ENCODE measurements at places on chromosomes 13 and 19.
A peak's percentile ranks its signal among the peaks of the same experiment; 100 is the strongest.

DNA sequence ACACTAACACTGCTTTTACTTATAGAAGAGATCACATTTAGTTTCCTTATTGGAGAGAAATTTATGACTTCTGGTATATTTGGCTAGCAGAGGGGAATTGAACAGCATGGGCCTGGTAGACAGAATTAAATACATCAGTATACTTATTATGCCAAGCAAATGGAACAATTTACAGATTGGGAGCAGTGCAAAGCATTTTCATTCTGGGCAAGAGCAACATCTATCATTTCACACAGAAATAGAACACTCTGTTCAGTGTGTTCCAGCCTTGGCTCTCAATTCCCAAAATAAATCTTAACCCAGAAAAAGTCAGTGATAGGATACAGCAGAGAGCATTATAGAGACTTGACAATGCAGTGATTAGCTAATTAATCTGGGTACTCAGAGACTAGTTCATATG lies 604.0 kb upstream of the SLITRK6 start:
- DNase-seq: no peak

GRCh38 chr19:36160821-36161596 lies 8.8 kb upstream of the COX7A1 start:
- DNase-seq: no peak

DNA sequence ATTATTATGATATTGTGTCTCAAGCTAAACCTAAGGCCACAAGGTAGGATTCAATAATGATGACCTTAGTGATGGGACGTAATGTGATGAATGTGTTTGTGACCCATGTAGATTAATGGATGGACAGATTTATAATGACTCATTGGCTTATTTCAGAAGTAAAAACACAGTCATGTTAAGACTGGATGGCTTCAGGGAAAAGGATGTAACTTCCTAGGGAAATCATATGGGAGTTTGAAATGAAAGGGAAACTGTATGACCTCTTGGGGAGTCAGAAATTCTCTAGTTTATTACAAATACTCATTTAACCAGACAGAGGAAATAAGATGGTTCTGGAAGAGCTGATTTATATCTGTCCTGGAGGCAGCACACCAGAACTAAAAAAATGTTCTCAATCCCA lies 2.9 kb downstream of the EDNRB start:
- no peak for DNase-seq

DNA sequence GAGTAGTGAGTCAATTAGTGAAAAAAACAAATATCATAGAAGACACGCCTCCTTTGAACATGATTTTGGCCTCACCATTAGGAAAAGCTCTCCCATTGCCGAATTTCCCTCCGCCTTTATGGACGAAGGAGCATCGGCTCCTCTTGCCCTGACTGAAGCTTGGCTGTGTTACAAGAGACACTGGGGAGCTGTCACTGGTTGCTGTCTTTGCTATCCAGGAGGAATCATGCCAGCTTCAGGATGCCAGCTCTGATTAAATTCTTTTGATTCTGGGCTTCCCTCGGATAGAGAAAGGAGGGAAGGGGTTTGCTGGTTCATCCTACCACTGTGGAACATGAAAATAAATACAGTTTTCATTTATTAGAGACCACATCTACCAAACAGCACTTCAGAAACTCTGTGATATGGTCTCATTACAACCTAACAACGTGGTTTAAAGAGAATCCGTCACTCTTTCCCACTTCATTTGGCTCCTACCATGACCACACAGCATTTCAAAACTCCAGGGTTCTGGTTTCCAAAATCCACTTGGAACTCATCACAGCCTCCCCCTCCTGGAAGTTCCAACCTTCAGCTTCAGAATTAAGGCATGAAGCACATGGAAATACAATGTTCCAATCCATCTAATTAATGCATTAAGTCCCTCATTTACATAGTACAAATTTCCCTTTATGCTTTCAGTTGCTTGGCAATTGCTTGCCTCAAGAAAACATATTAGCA lies 446.0 kb downstream of the EFNB2 start:
- no peak for DNase-seq

DNA sequence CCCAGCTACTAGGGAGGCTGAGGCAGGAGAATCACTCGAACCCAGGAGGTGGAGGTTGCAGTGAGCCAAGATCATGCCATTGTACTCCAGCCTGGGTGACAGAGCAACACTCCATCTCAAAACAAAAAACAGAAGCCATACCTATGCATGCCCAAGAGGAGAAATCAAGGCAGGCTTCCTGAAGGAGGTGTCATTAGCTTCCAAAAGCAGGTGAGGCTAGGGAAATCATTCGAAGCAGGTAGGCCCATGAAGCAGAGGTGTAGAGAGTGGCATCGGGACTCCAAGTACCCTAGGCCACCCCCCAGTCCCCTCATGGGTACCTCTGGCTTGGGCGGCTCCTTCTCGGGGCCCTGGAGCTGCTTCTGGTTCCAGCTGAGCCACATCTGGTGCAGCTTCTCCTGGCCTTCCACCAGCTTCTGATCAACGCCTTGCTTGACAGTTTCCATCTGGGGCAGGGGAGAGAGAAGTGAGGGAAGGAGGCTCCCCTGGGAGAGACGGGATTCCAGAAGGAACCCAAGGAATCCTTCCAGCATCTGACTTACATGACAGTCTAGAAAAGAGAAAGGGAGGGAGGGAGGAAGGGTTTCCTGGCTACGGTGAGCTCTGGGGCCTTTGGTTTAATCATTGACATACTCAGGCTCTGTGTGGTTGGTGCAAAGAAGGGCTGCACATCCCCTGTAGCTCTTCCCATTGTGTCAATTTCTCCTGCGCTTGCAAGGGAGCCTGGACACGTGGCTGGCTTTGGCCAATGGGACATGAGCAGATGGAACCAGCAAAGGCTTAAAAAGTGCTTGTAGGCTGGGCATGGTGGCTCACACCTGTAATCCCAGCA lies 13.1 kb upstream of the TICAM1 start:
- no peak for DNase-seq

DNA sequence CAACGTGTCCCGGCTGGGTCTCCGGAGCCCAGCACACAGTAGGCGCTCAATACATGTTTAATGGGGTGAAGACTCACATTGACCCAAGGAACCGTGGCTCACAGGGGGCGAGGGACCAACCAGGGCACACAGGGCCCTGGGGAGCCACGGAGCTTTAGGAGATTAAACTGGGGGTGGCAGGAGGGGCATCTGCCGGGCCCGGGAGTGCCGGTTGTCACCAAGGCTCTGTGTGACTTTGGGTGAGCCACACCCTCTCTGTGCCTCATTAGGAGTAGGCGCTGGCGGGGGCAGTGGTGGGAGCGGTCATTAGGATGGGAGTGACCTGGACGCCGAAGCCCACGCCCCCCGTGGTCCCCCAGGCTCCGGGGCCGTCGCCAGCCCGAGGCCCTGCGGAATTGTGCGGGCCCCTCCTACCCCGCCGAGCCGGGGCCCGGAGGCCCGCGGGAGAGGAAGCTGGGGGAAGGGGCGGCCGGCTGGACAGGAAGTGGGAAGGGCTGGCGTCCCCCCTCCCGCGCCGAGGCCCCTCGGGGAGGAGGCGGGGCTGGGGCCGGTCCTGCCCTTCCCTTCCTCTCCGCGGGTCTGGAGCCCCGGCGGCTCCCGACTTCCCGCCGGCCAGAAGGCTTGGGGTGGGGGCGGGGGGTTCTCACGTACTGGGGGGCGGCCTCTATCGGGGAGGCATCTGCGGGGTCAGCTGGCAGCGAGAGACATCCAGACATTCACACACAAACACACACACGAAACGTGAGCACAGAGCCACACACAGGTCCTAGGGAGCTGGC lies 1.8 kb upstream of the SSBP4 start:
- peak; percentile 75 for DNase-seq

- DNase-seq: peak; percentile 45
Measured at GRCh38 chr19:47446534-47447469, 24.9 kb downstream of the SLC8A2 start.

DNA sequence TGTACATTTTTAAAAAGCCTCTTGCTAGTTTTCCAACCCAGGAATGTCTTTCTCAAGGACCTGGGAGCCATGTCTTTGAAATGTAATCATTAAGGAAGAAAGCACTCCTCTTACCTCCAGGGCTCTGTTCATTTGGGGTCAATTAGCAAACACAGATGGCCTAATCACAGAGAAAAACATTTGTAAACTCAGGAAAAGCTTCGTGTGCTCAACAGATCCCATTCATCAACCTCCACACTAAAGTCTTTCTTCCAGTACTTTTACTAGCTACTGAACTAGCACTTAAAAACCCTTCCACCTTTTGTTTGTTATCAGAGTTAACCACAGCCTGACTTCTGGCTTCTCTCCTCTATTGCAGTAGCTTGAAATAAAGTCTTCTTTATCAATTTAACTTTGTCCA lies 441.4 kb downstream of the PCDH20 start:
- no peak for DNase-seq

GRCh38 chr19:48147597-48148175 lies 22.5 kb downstream of the LIG1 start:
- no peak for DNase-seq

DNA sequence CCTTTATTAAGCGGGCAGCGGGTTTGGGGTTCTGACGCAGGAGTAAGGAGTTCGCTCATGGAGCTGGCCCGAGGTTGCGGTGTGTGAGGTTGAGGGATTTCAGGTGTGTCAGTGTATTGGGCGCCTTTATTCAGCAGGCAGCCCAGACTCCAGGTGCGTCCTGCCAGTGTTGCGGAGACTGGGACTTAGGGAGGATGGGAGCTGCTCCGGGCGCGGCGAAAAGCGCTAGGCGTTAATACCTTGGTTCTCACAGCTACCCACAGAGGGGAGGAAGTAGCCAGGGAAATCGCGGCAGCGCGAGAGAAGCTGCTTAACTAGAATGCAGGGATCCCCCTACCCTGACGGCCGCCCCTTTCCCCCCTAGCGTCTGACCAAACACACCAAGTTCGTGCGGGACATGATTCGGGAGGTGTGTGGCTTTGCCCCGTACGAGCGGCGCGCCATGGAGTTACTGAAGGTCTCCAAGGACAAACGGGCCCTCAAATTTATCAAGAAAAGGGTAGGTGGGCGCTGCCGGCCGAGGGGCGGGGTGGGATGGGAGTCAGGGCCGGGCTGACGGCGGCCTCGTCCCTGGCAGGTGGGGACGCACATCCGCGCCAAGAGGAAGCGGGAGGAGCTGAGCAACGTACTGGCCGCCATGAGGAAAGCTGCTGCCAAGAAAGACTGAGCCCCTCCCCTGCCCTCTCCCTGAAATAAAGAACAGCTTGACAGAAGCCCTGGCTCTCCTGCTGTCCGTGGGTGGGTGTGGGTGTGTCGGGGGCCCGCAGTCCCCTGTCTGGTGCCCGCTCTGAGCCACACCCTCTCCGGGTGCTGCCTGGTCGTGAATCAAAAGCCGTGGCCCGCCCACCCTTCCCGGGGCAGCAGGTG lies 1.1 kb downstream of the RPL36 start:
- DNase-seq: no peak

- peak; percentile 9 for DNase-seq
Measured at GRCh38 chr19:2426611-2427428, 566 bp downstream of the TIMM13 start.

- no peak for DNase-seq
Measured at GRCh38 chr13:105412171-105412570, 1123.3 kb downstream of the EFNB2 start.

DNA sequence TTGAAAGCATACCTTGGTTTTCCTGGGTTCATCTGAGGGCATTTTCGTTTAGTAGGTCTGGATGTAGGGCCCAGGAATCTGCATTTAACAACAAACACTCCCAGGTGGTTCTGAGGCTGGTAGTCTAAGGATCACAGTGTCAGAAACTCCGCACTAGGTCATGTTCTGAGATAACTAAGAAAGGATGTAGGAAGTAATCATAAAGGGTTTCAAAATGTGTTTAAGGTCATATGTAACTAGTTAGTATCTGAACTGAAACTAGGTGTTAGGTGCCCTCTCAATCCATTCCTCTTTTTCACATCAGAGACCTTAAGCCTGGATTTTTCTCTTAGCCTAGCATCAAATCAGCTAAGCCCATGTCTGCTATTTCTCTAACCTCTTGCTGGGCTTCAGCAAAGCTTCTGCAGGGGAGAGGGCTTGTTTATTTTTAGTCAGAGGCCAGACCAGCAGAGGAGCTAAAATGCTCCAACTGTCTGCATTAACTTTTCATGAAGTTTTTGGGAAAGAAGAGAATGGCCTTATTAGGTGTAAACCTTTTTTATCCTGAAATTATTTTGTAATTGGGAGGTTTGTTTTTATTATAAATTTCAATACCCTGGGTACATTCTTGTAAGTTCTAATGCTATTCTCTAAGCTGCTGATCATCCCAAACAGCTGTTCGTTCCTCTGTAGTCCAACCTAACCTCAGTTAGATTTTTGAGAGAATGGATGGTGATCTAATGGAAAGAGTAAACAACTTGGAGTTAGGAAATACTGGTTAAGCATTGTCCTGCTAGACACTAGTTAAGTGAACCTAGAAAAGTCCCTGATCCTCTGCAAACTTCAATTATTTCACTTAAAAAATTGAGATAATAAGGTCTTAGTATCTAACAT lies 262.8 kb upstream of the RFC3 start:
- no peak for DNase-seq

DNA sequence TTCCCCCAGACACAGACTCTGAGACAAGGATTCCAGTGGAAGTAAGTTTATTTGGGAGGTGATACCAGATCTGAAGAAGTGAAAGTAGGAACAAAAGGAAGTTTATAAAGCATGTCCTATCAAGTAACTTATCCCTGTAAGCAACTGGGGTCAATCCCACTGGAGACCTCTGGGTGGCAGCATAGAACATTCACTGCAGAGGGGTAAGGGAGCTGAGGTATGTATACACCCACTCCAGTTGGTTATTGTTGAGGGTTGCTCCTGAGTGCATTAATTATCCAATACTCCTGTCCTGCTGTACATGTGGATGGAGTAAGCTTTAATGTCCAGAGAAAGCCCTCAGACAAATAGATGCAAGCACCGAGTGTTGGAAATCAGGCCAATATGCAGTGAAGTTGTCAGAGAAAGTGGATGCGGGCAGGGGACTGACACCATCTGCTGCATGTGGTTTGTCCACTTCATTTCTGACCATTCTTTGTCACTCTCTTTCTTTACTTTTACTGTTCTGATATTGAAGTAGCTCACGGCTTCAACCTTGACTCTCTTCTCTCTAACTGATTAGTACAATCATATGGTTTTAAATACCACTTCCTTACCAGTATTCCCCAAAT lies 46.7 kb downstream of the NOTCH3 start:
- DNase-seq: peak; percentile 66

GRCh38 chr13:23696610-23697009 lies 126.4 kb downstream of the TNFRSF19 start:
- no peak for DNase-seq

DNA sequence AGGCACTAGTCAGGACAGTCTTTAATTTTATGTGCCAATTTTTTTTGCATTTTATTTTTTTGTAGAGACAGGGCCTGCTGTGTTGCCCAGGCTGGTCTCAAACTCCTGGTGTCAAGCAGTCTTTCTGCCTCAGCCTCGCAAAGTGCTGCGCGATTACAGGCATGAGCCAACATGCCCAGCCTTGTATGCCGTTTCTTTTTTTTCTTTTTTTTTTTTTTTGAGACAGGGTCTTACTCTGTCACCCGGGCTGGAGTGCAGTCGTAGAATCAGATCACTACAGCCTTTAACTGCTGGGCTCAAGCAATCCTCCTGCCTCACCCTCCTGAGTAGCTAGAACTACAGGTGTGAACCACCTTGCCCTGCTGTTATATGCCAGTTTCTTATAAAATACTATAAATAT lies 26.4 kb downstream of the BORA start:
- no peak for DNase-seq

GRCh38 chr19:44643605-44644401 lies at the start of gene PVR:
PVR (plus strand) TSS chr19:44643910; CDS start chr19:44644097, 187 bp downstream.
- DNase-seq: peak; percentile 57
